ENCODE measurements at places on chromosomes 6 and 20. TPM values are rescaled to one million over a fixed set of nuclear protein-coding genes. Genes with fewer than 3 reads are reported as not detected.

SLC44A4 gene
- total RNA-seq = 0.54 TPM

ADGRB3 gene
- total RNA-seq = not detected

DEFB132 gene
- not detected for total RNA-seq

SNRNP48 gene
- 8.6 TPM for total RNA-seq

TRIM31 gene
- total RNA-seq = 3.0 TPM

STX11 gene
- total RNA-seq = not detected

JAG1 gene
- total RNA-seq = 148 TPM

SAMD10 gene
- total RNA-seq = 1.2 TPM

TMEM244 gene
- not detected for total RNA-seq

DDX43 gene
- 3.5 TPM for total RNA-seq

HLA-DQA2 gene
- total RNA-seq = not detected

ATP6V1G2 gene
- 0.64 TPM for total RNA-seq

TBXT gene
- not detected for total RNA-seq

HSPA12B gene
- not detected for total RNA-seq

ZNF165 gene
- 2.1 TPM for total RNA-seq

TMEM217 gene
- total RNA-seq = 0.74 TPM

PRR18 gene
- not detected for total RNA-seq

MUCL3 gene
- not detected for total RNA-seq

FKBP1C gene
- 0.17 TPM for total RNA-seq

SLC22A16 gene
- total RNA-seq = not detected

LINC00237 gene
- total RNA-seq = not detected

PLCB4 gene
- total RNA-seq = 10.0 TPM

SLC22A3 gene
- total RNA-seq = 2.4 TPM

KCNS1 gene
- total RNA-seq = not detected

TMEM200A gene
- not detected for total RNA-seq

EPB41L1 gene
- total RNA-seq = 54.4 TPM

IRF4 gene
- not detected for total RNA-seq

LPA gene
- not detected for total RNA-seq

ARG1 gene
- total RNA-seq = not detected

MACROD2 gene
- 0.26 TPM for total RNA-seq

GJA10 gene
- not detected for total RNA-seq

HCK gene
- total RNA-seq = not detected

LIME1 gene
- 17.5 TPM for total RNA-seq

TPX2 gene
- total RNA-seq = 143 TPM

ZC2HC1B gene
- total RNA-seq = not detected

MCCD1 gene
- not detected for total RNA-seq

CD24 gene
- 985 TPM for total RNA-seq

PDYN gene
- not detected for total RNA-seq

DUSP15 gene
- total RNA-seq = 3.9 TPM

ULBP1 gene
- total RNA-seq = 0.64 TPM

FAM209A gene
- not detected for total RNA-seq

EGFL8 gene
- 1.5 TPM for total RNA-seq

CLPSL1 gene
- total RNA-seq = not detected

TRAPPC3L gene
- not detected for total RNA-seq

GSTA2 gene
- total RNA-seq = not detected

BMP2 gene
- total RNA-seq = 2.6 TPM

BPI gene
- not detected for total RNA-seq

HTR1E gene
- not detected for total RNA-seq

CFB gene
- 4.7 TPM for total RNA-seq

C20orf173 gene
- total RNA-seq = not detected

HNF4A gene
- total RNA-seq = not detected

HLA-DRB5 gene
- total RNA-seq = not detected

PHACTR1 gene
- total RNA-seq = not detected
